Activated CD4-positive, alpha-beta memory T cell treated with anti-CD3 and anti-CD28 coated beads for 36 hours (primary cell): ENCODE measurements at places on chromosomes 1 and 21. TPM values are rescaled to one million over a fixed set of nuclear protein-coding genes. Genes with fewer than 3 reads are reported as not detected.
A peak's percentile ranks its signal among the peaks of the same experiment; 100 is the strongest.

TMEM63A gene
- total RNA-seq = 59.1 TPM

SPRR2F gene
- total RNA-seq = not detected

COL16A1 gene
- 0.12 TPM for total RNA-seq

DNA sequence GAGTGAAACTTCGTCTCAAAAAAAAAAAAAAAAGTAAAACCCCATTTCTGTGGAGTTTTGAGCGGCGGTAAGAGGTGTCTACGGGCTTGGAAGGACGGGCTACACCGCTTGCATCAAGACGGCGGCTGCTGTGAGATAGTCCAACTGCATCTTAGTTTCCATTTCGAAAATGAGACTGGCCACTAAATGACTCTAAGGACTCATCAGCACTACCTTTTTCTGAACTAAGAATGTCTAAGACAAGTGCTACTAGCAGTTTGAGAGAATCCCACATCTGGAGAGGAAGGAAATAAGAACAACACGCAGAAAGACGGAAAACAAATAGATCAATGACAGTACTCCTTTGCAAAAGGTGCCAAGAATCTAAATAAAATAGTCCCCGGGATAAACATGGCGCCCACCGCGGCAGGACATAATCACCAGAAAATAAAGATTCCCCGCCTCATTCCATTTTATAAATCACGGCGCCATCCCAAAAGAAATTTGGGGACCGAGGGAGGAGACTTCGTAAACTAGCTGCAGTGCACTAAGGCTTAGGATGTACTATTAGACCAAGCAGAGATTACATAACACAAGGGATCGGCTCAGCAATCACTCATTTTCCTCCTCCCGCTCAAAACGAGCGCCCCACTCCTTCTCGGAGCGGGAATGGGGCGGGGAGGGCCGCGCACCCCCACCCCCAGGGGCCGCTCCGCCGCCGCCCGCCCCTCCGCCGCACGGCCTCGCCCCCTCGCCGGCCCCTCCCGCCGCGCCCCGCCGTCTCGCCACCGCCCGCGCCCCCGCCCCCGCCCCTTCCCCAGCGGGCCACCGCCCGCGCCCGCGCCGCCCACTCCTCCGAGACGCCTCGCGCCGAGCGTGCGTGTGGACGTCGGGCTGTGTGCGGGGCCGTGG, 1.1 kb downstream of the POGZ start:
- H3K27ac ChIP-seq = peak overlapping the region; percentile 91
- H3K4me1 ChIP-seq = peaks cover 27% of the 10 kb centered on the region
- H3K27me3 ChIP-seq = peaks cover 9% of the 10 kb centered on the region
- peak; percentile 73 for DNase-seq

- peaks cover 10% of the 10 kb centered on the region for H3K27me3 ChIP-seq
- H3K4me3 ChIP-seq = peak overlapping the region; percentile 31
- peak; percentile 89 for DNase-seq
- peaks cover 4% of the 10 kb centered on the region for H3K36me3 ChIP-seq
- no peak overlapping the region for H3K27ac ChIP-seq
- H3K4me1 ChIP-seq = peaks cover 25% of the 10 kb centered on the region
These were observed 50.0 kb upstream of the SLC19A1 start for GRCh38 chr21:45592208-45592619.

DNA sequence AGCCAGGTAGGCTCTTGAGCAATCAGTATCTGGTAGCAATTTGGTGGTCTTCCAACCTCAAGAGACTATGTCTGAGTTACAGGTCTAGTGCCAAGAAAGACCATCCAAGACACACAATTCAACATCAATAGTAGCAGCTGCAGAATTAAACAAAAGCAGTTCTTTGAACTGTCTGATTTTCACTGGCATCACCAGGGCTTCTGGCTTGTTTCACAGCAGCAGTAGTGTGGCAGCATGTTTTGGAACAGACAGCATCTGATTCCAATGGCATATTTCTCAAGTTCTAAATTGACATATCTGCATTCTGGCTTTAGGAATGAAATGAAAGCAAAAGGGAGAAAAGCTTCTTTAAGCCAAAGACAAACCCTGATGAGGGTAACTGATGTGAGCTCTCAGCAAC, 334.7 kb upstream of the PRMT6 start:
- no peak overlapping the region for H3K27ac ChIP-seq
- H3K27me3 ChIP-seq = no peaks in the 10 kb centered on the region
- no peak for DNase-seq
- no peaks in the 10 kb centered on the region for H3K36me3 ChIP-seq
- no peaks in the 10 kb centered on the region for H3K4me1 ChIP-seq

DNA sequence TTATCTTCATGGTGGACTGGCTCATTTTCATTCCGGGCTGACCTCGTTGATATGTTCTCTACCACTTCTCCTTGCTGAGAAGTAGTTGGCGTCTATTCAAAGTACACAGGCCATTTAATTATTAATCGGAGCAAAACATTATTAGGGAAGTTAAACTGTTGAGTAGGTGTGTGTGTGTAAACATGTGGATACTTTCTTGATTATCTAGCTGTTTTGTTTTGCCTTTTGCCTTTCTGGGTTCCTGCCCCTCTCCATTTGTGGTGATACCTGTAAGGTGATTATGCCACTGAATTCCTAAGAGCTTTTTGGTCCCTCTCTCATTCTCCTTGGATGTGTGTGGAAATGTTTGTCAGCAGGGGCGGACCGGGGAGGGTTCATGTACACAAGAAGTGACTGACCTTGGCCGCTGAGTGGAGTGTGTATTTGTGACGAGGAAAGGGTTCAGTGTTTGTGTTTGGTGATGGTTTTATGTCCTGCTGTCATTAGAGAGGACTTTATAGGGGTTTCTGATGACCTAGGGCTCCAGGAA, 56.6 kb upstream of the PPP2R5A start:
- H3K36me3 ChIP-seq = no peaks in the 10 kb centered on the region
- no peak for DNase-seq
- no peak overlapping the region for H3K27ac ChIP-seq
- peaks cover 31% of the 10 kb centered on the region for H3K4me1 ChIP-seq
- no peaks in the 10 kb centered on the region for H3K27me3 ChIP-seq
